ENCODE measurements at places on chromosomes 6 and 20. TPM values are rescaled to one million over a fixed set of nuclear protein-coding genes. Genes with fewer than 3 reads are reported as not detected.

ENPP1 gene
- total RNA-seq, result 61.6 TPM

GSTA3 gene
- total RNA-seq, result not detected

HUS1B gene
- 0.34 TPM for total RNA-seq

KHDC3L gene
- total RNA-seq, result not detected

CTAGE9 gene
- not detected for total RNA-seq

JPH2 gene
- total RNA-seq, result 0.18 TPM

KCNK15 gene
- 0.20 TPM for total RNA-seq

Data from right lobe of liver (tissue), 6 donors.